Cardiac muscle cell (in vitro differentiated cells and primary cell): ENCODE measurements at places on chromosomes 1 and 21. TPM values are rescaled to one million over a fixed set of nuclear protein-coding genes. Genes with fewer than 3 reads are reported as not detected.

Gene C1orf105
- 11.4 and 21.5 TPM in 2 replicates for polyA plus RNA-seq

Gene CLCA4
- polyA plus RNA-seq, result not detected in 2 replicates

Gene MTF1
- 5.7 and 9.3 TPM in 2 replicates for polyA plus RNA-seq

Gene TAS1R1
- polyA plus RNA-seq, result 0.17 TPM in 1 of 2 replicates, not detected in the other

Gene NDUFV3
- 47.5 and 55.1 TPM in 2 replicates for polyA plus RNA-seq

Gene IVNS1ABP
- polyA plus RNA-seq, result 49.6 and 66.8 TPM in 2 replicates

Gene GRIK1
- polyA plus RNA-seq, result 0.05 and 0.20 TPM in 2 replicates

Gene HCRTR1
- polyA plus RNA-seq, result not detected in 2 replicates

Gene FALEC
- 4.7 and 6.2 TPM in 2 replicates for polyA plus RNA-seq

Gene SLC1A7
- polyA plus RNA-seq, result 0.15 TPM in 1 of 2 replicates, not detected in the other

Gene HOOK1
- 12.9 and 15.5 TPM in 2 replicates for polyA plus RNA-seq

Gene IFI44L
- polyA plus RNA-seq, result not detected in 2 replicates

DNA sequence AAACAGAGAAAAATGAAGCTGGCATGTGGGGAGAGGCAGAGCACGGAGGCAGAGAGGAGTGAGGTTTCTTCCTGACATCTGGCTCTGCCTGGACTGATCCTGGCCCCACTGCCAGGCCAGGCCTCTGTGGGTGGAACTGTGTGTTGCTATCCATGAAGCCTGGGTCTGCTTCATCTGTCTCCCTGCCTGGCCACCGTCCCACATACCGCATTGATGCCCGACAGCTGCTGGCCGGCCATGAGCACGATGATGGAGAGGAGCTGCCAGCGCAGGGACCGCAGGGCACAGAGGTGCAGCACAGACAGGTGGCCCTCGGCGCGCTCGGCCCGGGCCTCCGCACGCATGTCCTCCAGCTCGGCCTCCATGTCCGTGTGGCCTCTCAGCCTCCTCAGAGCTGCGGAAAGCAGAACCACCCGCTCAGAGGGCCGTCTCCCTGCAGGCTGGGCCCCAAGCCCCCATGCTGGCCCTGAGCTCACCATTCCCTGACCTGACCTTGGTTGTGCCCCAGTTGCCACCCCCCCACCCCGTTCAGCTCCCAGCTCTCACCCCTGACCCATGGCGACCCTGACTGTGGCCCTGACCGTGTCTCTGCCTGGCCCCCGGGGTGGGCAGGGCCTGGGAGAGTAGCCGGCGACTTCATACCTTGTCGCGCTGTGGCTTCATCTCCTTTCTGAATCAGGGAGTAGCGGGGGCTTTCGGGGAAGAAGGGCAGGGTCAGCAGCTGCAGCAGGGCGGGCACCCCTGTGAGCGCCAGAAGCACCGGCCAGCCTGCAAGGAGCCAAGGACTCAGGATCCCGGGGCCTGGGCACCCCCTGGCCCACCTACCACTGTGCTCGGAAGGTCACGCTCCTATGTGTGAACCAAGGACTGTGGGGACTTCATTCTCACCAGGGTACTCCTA lies 11.5 kb downstream of the SLC2A7 start:
- no peak overlapping the region for H3K4me3 ChIP-seq
- no peaks in the 10 kb centered on the region for H3K4me1 ChIP-seq
- DNase-seq, result no peak
- no peak overlapping the region for H3K27ac ChIP-seq
- no peaks in the 10 kb centered on the region for H3K36me3 ChIP-seq

- H3K4me1 ChIP-seq, result peaks cover 10% of the 10 kb centered on the region
- DNase-seq, result no peak
- H3K27ac ChIP-seq, result no peak overlapping the region
- no peaks in the 10 kb centered on the region for H3K36me3 ChIP-seq
- no peaks in the 10 kb centered on the region for H3K27me3 ChIP-seq
These were observed 140.6 kb upstream of the SAMSN1 start for GRCh38 chr21:14686466-14687267.

DNA sequence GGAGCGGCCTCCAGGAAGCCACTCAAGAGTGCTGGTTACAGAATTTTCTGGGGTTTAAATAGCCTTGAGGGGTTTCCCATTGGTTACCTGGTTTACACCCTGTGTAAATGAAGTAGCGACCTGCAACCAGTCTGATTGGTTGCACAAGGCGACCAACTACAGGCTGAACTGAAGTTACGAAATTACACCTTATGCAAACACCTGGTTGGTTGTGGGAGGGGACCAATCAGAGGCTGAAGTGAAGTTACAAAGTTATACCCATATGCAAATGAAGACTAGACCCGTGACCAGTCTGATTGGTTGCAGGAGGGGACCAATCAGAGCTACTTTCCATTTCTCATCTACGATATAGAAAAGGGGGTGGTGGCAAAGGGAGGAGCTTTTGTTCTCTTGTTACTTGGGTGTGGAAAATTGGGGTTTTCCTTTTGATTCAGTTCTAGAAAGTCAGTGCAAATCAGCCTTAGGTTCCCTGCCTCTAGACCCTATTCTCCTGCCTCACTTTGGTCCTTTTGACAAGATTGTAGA lies 22.2 kb upstream of the C1orf174 start:
- H3K36me3 ChIP-seq, result no peaks in the 10 kb centered on the region
- H3K27ac ChIP-seq, result no peak overlapping the region
- DNase-seq, result no peak

DNA sequence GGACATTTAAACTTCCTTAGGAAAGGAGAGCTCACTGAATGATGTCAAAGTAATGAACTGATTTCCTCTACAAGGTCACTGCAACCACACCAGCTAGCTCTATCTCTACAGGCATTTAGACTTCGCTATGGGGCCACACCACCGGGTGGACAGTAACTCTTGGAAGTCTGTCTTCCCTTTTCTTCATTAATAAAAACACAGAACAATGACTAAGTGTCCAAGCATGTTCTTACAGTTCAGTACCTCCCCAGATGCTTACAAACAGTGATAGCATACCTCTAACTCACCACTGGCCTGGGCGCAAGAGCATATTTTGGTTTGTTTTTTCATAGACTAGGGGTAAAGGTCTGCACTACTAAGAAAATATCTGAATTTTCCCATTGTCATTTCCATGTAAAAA lies 54.6 kb downstream of the SIM2 start:
- H3K36me3 ChIP-seq, result no peaks in the 10 kb centered on the region
- peaks cover 9% of the 10 kb centered on the region for H3K27me3 ChIP-seq

DNA sequence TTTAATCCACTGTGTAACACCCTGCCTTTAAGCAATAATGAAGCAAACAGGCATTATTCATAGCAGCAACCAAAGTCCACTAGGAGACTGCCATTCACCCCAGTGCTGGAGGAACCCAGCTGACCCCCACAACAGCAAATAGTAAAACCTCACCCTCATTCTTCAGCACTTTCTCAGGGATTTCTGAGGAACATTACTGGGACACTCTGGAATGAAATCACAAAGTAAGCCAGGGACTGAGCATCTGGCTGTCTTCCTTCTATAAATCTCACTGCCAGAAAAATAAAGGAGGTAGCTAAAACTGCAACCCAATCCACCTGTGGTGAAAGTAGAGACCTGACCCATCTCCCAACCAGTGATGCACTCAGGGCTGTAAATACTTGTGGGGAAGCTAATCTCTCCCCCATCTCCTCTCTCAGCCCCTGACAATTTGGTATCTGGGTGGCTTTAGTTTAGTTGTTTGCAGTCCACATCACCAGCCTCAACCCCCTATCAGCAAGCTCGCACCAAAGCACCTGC lies 47.1 kb downstream of the COL6A1 start:
- peak overlapping the region; percentile 36 for H3K27ac ChIP-seq
- no peak for DNase-seq
- no peaks in the 10 kb centered on the region for H3K36me3 ChIP-seq
- H3K4me1 ChIP-seq, result peaks cover 18% of the 10 kb centered on the region

DNA sequence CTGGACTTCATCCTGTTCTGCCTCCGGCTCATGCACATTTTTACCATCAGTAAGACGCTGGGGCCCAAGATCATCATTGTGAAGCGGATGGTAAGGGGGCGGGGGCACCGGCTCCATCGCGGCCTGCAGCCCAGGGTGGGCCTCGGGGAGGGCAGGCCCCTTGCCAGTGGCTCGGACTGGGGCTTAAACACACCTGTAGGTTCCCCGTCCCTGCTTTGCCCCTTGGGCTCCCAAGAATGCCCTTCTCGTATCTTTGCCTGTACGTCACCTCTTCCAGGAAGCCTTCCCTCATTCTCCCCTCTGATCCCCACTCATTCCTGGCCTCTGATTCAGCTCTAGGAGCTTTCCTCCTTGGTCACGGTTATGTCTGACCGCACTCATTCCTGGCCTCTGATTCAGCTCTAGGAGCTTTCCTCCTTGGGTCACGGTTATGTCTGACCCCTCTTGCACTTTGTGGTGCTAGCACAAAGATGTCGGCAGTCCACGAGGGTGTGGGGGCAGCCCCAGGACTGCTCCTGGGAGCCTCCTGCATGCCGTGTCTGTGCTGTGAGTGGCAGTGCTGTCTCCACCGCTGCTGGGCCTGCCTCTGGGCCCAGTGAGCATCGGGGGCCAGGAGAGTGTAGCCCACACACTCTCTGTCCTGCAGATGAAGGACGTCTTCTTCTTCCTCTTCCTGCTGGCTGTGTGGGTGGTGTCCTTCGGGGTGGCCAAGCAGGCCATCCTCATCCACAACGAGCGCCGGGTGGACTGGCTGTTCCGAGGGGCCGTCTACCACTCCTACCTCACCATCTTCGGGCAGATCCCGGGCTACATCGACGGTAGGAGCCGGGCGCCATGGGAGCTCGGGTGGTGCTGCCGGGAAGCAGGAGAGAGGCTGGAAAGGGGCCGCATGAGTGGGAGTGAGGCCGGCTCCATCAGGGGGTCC lies 49.1 kb upstream of the LRRC3 start:
- H3K27ac ChIP-seq, result no peak overlapping the region
- H3K36me3 ChIP-seq, result no peaks in the 10 kb centered on the region
- no peak overlapping the region for H3K4me3 ChIP-seq
- DNase-seq, result no peak

DNA sequence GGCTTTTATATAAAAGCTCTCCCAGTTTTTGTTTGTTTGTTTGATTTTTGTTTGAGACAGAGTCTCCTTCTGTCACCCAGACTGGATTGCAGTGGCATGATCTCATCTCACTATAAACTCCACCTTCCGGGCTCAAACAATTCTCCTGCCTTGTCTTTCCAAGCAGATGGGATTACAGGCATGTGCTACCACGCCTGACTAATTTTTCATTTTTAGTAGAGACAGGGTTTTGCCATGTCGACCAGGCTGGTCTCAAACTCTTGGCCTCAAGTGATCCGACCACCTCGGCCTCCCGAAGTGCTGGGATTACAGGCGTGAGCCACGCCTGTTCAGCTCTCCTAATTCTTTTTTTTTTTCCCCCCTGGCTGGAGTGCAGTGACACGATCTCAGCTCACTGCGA lies 4.4 kb downstream of the PCAT6 start:
- no peaks in the 10 kb centered on the region for H3K27me3 ChIP-seq
- H3K36me3 ChIP-seq, result no peaks in the 10 kb centered on the region
- H3K4me1 ChIP-seq, result peaks cover 5% of the 10 kb centered on the region
- H3K4me3 ChIP-seq, result no peak overlapping the region
- DNase-seq, result no peak

GRCh38 chr1:234582186-234582585 lies 27.8 kb downstream of the IRF2BP2 start:
- H3K27me3 ChIP-seq, result no peaks in the 10 kb centered on the region
- DNase-seq, result no peak
- H3K4me1 ChIP-seq, result peaks cover 46% of the 10 kb centered on the region

DNA sequence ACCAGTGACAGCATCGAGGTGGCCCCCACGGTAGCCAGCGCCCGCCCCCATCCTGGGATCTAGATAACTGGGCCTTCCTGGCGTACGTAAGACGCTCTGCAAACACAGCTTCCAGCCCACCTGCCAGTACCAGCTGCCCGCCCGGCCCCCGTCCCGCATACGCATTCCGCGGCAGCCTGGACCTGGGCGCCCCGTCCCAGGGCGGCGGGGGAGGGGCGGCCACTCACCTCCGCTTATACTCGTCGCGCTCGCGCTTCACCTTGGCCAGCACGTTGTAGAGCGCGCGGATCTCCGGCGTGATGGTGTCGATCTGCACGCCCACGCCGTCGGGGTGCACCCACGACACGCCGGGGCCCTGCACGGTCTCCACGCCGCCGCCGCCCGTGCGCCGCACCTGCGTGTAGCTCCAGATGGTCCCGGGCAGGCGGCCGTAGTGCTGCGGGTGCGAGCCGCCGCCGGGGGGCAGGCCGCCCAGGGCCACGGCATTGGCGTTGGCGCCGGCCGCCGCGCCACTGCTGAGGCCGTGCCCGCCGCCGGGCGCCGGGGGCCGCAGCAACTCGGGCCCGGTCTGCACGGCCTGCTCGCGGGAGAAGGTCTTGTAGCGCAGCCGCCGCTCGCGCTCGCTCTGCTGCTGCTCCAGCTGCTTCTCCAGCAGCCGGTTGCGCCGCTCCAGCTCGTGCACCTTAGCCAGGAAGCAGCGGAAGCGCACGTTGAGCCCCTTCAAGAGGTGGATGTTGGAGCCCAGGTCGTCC lies 859 bp downstream of the IFFO2 start:
- H3K4me3 ChIP-seq, result peak overlapping the region; percentile 79
- DNase-seq, result peak; percentile 67
- H3K27me3 ChIP-seq, result peaks cover 28% of the 10 kb centered on the region
- peaks cover 4% of the 10 kb centered on the region for H3K4me1 ChIP-seq
- no peak overlapping the region for H3K27ac ChIP-seq

- H3K27ac ChIP-seq, result no peak overlapping the region
- H3K4me3 ChIP-seq, result no peak overlapping the region
- H3K36me3 ChIP-seq, result no peaks in the 10 kb centered on the region
- H3K4me1 ChIP-seq, result no peaks in the 10 kb centered on the region
- no peak for DNase-seq
- no peaks in the 10 kb centered on the region for H3K27me3 ChIP-seq
These were observed 14.1 kb downstream of the DDAH1 start for GRCh38 chr1:85450832-85451231.

DNA sequence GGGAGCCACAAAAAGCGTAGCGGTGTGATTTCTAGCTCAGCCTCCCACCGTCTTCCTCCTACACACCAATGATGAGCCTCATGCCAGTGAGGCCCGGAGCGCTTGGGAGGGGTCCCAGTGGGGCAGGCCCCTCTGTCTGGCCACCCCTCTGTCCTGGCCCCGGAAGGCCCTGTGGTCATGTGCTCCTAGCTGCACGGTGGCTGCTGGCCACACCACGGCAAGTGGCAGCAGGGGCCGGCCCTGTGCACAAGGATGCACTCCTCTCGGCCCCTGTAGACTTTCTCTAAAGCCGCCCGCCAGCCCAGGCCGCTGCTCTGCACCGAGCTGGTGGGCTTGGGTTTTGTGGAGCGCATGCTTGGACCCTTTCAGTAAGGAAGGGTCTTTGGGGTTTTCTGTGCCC lies 53.6 kb downstream of the KCNAB2 start:
- no peaks in the 10 kb centered on the region for H3K36me3 ChIP-seq
- H3K4me1 ChIP-seq, result no peaks in the 10 kb centered on the region
- no peak overlapping the region for H3K27ac ChIP-seq
- DNase-seq, result no peak

- no peak for DNase-seq
- no peak overlapping the region for H3K27ac ChIP-seq
- H3K27me3 ChIP-seq, result peaks cover 60% of the 10 kb centered on the region
These were observed 16.3 kb upstream of the FOXE3 start for GRCh38 chr1:47399846-47400155.

GRCh38 chr1:224497714-224498573 lies 63.3 kb upstream of the WDR26 start:
- no peak overlapping the region for H3K4me3 ChIP-seq
- no peaks in the 10 kb centered on the region for H3K36me3 ChIP-seq
- peaks cover 4% of the 10 kb centered on the region for H3K4me1 ChIP-seq
- no peak overlapping the region for H3K27ac ChIP-seq
- peak; percentile 76 for DNase-seq
- no peaks in the 10 kb centered on the region for H3K27me3 ChIP-seq

GRCh38 chr1:167721617-167722151 lies at the start of gene MPZL1:
TSS of gene MPZL1 (plus strand) at chr1:167721982. CDS start at chr1:167722152, 170 bp downstream.
- H3K27me3 ChIP-seq, result no peaks in the 10 kb centered on the region
- peak within 1 kb of the TSS; percentile 77 for H3K4me3 ChIP-seq
- DNase-seq, result peak; percentile 96
- peak within 1 kb of the TSS; percentile 82 for H3K27ac ChIP-seq

- peaks cover 14% of the 10 kb centered on the region for H3K36me3 ChIP-seq
- H3K27me3 ChIP-seq, result no peaks in the 10 kb centered on the region
- no peak for DNase-seq
- H3K27ac ChIP-seq, result no peak overlapping the region
- H3K4me3 ChIP-seq, result no peak overlapping the region
These were observed 38.1 kb downstream of the CD160 start for GRCh38 chr1:145757420-145757819.
